Activated CD4-positive, CD25-positive, alpha-beta regulatory T cell (primary cell): ENCODE measurements at places on chromosomes 1 and 21.

GRCh38 chr1:184825571-184825970 lies 70.9 kb upstream of the EDEM3 start:
- no peak for DNase-seq

GRCh38 chr1:243267471-243267880 lies 11.6 kb downstream of the SDCCAG8 start:
- DNase-seq, result no peak

- DNase-seq, result no peak
These were observed 8.6 kb upstream of the CHI3L2 start for GRCh38 chr1:111218701-111219556.

- DNase-seq, result no peak
These were observed 107.1 kb downstream of the NIBAN1 start for GRCh38 chr1:184866991-184867788.

DNA sequence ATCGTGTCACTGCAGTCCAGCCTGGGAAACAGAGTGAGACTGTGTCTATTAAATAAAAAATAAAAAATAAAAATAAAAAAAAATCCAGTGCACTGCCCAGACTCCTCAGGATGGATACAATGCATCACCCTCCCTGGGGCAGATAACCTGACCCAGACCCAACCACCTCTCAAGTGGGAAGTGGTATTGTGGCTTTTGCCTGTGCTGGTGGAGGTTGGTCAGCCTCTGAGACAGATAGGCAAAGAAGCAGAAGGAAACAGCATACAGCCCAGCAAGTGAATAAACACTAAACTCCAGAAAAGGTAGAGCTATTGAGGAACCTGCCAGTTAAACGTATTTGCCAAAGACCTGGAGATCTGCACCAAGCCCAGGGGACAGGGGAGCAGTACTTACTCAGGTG lies 22.0 kb downstream of the HHIPL2 start:
- DNase-seq, result no peak

GRCh38 chr1:178941261-178941689 lies 70.4 kb upstream of the ANGPTL1 start:
- DNase-seq, result no peak

- DNase-seq, result no peak
These were observed 174.0 kb downstream of the CRB1 start for GRCh38 chr1:197441999-197442414.

DNA sequence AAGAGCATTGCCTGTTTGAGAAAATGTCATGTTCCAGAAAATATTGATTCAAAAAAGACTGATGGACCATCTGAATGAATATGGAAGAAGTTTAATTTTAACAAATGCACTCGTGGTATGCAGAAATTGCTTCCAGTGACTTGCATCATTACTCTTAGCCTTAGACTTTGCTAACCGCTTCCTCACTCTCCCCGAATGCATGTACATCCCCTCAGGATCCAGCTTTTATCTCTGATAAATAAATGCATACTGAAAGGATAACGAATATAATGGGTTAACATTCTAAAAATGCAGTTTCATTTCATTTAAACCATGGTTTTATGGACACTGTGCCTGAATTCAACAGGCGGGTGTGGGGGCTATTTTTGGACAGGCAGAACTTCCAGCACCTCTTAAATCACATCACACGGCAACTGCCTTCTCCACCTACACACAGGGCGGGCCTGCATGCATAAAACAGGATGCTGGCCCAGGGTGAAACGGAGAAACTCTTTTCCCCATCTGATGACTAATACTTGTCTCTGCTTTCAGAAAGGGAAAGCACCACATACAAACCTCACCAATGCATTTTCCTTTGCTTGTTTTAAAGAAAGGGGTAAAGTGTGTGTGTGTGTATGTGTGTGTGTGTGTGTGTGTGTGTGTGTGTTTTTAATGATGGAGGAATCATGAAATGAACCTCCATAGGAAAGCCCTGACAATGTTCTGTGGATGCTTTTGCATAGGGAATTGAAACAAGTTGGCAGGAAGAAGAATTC lies 48.7 kb downstream of the SPAG17 start:
- DNase-seq, result no peak

DNA sequence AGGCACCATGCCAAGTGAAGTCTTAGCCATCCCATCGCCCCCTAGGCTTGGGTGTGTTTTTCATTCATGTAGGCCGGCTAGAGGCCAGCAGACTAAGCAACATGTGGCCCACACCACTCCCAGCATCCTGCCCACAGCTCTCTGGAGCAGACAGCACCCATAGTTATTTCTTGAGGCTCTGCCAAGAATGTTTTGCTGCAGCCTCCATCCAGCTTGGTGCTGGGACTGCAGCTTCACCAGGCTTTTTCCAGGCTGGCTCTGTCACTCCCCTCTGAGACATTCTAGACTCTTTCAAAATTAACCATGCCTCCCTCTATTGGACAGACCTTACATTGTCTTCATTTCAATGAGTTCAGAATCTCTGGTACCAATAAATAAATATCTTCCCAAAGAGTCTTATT lies 104.2 kb downstream of the DUSP10 start:
- DNase-seq, result no peak

- no peak for DNase-seq
These were observed 21.5 kb upstream of the STMN1 start for GRCh38 chr1:25927521-25928265.

DNA sequence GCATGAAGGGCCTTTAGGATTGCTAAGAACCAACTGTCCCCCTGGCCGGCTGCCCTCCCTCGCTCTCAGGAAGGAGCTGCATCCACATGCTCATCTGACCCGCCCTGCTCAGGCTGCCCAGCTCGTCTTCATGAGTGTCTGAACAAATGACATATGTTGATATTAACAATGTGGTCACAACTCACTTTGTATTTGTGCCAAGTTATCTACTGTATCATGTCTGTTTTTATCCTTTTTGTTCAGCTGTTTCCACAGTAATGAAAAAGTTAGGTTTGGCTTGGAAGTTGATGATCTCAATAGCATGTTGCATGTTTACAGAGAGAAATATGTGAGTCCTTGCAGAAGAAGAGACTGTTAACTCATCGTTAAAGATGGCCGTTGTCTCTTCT lies 75.1 kb downstream of the PHTF1 start:
- DNase-seq, result no peak

GRCh38 chr1:89311757-89312156 lies 39.1 kb upstream of the GBP5 start:
- no peak for DNase-seq

DNA sequence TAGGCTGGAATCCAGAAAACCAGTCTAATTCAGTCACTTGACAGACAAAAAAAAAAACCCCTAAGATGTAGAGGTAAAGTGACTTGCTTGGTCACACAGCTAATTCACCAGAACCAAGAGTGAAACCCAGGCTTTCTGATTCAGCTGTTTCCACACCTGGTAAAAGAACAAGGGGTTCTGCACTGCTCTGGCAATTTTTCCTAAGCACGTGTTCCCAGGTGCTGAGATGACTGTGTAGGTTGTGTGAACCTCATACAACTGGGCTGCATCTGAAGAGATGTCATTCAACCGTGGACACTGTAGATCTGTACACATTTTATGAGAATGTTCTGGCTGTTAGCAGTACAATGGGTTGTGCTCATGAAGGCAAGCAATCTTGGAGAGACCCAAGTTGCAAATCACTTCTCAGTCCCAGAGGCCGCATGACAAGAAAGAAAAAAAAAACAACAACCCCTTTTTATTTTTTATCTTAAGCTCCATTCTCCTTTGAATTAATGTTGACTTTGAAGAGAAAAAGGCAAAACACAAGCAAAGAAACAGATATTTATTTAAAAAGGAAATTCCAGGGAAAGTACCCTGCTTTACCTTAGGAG lies 95.4 kb downstream of the INTS7 start:
- no peak for DNase-seq

DNA sequence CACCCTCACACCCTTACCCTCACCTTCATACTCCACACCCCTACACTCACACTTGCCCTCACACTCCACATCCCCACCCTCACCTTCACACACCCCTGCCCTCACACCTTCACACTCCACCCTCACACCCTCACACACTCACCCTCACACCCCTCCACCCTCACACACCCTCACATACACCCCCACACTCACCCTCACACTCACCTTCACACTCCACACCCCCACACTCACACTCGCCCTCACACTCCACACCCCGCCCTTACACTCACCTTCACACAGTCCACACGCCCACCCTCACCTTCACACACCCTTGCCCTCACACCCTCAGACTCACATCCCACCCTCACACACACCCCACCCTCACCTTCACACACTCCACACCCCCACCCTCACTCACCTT lies 43.6 kb upstream of the EDN2 start:
- DNase-seq, result no peak

DNA sequence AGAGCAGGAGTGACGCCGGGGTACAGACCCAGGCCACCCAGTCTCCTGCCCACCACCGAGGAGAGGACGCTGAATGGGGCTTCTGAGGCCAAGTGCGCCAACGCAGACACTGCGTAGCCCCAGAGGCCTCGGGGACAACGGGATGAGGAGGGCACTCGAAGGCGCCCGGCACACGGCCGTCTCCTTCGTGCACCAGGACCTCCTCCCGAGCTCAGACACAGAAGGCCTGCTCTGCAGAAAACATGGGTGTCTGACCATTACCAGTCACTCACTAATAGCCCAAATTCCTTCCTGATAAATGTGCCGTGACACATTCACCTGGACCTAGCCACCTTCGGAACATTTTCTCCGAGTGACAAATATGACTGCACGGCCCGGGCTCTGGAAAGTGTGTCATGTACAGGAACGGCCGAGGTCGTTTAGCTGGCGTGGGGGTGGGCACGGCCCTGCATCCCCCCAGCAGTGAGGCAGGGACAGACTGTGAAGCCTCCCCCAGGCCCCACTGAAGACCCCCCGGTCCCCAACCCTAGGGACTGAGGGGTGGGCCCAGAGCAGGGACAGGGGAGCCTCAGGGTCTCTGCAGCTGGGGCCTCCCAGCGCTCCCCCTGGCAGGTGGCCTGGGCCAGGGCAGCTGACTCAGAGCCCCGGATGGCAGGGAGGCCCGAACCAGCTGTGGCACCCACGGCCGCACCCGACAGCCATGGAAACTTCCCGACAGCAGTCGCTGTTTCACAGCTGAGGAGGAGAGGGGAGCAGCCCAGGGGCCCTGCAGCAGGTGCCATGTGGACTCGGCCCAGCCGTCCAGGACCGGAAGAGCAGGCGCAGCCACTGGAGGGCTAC lies 16.7 kb upstream of the COL6A2 start:
- no peak for DNase-seq

GRCh38 chr1:21325231-21325718 lies 35.0 kb upstream of the ECE1 start:
- no peak for DNase-seq

- DNase-seq, result no peak
These were observed 59.5 kb downstream of the ZBTB17 start for GRCh38 chr1:15916417-15916816.

DNA sequence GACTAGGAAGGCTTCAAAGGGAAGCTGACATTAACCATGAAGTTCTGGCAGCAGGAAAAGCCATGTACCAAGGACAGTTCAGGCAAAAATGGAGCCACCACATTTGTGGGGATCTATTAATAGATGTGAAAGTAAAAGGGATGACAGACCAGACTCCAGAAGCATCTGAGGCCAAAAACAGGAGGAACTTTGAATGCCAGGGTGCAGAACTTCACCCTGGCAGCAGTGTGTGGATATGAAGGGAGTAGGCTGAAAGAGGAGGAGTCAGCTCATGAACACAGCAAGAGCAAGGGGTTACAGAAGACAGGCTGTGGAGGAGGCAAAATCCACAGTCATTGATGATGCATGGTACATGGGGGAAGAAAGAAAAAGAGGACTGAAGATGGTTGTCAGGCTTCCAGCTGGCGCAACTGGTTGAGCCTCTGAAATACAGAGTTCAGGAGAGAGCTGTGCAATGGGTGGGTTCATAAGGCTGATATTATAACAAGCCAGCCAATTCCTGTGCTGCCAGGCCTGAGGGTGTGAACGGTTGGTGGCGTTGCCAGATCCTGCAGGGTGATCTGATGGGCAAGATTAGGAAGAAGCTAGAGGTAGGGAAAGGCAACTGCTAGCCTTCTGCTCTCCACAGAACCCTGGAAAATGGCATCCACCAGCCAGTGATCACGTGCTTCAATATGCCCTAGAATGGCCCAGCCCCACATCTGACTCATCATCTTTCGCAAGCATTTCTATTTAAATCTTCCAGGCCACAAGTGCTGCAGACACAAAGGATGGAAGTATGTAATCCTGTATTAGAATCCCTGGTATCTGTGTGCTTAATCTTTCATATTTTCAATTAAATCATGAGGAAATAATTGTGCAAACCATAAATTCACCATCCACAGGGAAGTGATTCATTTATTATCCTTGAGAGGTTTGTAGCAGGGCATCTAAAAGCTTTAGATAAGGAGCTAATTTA lies 81.9 kb downstream of the SLC25A24 start:
- no peak for DNase-seq

- DNase-seq, result no peak
These were observed 9.0 kb downstream of the CD2 start for GRCh38 chr1:116763116-116763786.

DNA sequence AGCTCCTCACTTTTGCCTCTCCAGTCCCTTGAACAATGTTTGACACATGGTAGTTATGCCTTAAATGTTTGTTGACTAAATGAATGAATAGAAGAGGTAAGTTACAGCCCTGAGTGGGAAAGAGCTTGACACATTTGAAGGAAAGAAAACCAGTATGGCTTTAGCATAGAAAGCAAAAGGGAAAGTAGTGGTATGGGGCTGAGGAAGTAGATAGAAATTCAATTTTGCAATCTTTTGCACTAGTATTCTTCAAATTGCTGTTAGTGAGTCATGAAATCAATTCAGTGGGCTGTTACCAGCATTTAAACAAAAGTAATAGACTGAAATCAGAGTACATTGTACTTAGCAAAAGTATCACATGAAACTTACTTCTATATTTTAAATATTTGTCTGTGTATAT lies 21.1 kb downstream of the PLA2G4A start:
- no peak for DNase-seq

GRCh38 chr21:27475363-27475955 lies 508.6 kb upstream of the ADAMTS5 start:
- no peak for DNase-seq

DNA sequence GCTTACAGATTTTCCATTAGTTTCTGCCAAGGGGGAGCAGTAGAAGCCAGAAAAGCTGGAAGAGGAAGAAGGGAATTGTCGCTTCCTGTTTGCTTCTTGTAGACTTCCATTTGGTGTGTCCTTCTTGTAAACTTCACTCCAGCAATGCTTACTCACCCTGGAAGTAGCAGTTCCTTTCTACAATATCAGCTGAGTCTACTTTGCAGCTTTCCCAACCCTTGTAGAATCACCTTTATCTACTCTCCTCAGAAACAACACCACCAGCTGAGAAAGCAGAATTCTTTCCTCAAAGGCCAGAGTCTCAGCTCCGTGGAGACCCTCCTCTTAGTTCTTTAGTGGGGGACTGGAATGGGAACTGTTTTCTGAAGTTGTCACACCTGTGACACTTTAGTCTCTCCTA lies 1136.7 kb upstream of the TMPRSS15 start:
- no peak for DNase-seq
